A549 treated with GW870086 at 1 μM for 4 hours (cell line): ENCODE measurements at places on chromosomes 3 and 15. TPM values are rescaled to one million over a fixed set of nuclear protein-coding genes. Genes with fewer than 3 reads are reported as not detected.

Gene ZNF502
- 1.3 to 1.9 TPM (median 1.6 TPM) in 5 replicates for total RNA-seq

Gene TMEM266
- total RNA-seq: 0.11 to 0.24 TPM (median 0.18 TPM) in 4 of 5 replicates, not detected in the other

Gene CCDC54
- total RNA-seq: not detected in 5 replicates

Gene PATL2
- 0.10 to 0.24 TPM (median 0.13 TPM) in 4 of 5 replicates, not detected in the other for total RNA-seq

Gene ALPK3
- 0.03 to 0.48 TPM (median 0.32 TPM) in 5 replicates for total RNA-seq

Gene REC114
- total RNA-seq: not detected in 5 replicates

Gene BHLHE40
- 72.0 to 96.2 TPM (median 88.2 TPM) in 5 replicates for total RNA-seq
